ENCODE measurements at places on chromosomes 12 and 14.

GRCh38 chr12:46071335-46071734 is 81.0 kb upstream of the SCAF11 start:
- H3K36me3 ChIP-seq = no peaks in the 10 kb centered on the region
- peaks cover 5% of the 10 kb centered on the region for H3K4me1 ChIP-seq
- no peak overlapping the region for H3K4me3 ChIP-seq
- no peak for DNase-seq
- no peak overlapping the region for H3K27ac ChIP-seq

GRCh38 chr12:96872961-96873360 is 34.1 kb upstream of the NEDD1 start:
- DNase-seq = no peak
- no peak overlapping the region for H3K4me3 ChIP-seq
- H3K27me3 ChIP-seq = no peaks in the 10 kb centered on the region

DNA sequence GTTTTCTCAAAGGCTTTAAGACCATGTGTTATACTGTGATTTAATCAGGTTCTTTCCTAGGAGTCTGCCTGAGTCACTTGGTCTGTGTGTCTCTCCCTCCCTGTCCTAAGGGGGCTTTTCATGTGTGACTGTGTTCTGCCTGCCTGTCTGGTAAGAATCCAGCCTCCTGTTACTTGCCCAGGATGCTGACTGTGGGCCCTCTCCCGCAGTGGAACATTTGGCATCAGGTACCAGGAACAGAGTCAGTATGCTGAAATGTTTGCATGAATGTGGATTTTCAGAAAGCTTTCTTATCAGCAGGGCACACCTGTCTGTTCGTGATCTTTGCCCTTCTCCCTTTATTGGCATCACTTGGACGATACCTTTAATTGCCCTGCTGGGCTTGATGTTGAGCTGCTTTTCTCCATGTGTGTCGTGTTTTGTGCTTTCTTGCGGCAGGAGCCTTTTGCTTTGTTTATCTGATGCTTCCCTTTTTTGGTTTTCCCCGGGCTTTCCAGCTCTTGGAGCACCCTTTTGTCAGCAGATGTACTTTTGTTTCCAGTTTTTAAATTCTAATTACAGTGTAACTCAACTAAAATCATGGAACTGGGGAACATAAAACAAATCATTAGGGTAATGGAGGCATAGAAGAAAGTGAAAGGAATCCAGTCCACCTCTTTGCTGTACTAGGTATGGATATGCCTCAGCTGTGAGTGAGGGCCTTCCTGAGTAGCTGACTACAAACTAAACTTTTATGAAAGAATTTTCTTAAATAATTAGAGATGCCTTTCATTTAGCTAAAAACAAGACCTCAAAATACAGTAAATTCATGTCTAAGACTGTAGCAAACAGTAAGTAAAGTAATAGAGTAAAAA is 72.5 kb downstream of the TRAF3 start:
- no peaks in the 10 kb centered on the region for H3K27me3 ChIP-seq
- H3K27ac ChIP-seq = peak overlapping the region; percentile 48
- peaks cover 3% of the 10 kb centered on the region for H3K4me1 ChIP-seq
- H3K36me3 ChIP-seq = peaks cover 5% of the 10 kb centered on the region
- no peak overlapping the region for H3K4me3 ChIP-seq
- no peak for DNase-seq

DNA sequence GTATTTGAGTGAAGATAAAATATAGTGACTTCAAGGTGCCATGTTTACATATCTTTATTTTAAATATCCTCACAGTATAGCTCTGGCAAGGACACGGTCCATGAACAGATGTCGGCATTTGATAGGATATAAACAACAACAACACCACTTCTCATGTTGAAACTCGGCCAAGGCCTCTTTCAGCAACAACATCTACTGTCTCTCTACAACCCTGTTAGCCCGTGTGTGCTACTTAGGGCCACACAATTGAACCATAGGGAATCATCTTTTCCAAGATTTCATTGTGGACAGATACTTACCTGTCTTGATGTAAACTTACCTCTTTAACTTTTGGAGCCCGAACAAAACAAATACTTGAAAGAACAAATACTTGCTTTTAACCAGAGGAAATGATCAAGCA is 168.7 kb upstream of the SSTR1 start:
- H3K27ac ChIP-seq = no peak overlapping the region
- no peaks in the 10 kb centered on the region for H3K27me3 ChIP-seq
- H3K36me3 ChIP-seq = no peaks in the 10 kb centered on the region
- H3K4me3 ChIP-seq = no peak overlapping the region

DNA sequence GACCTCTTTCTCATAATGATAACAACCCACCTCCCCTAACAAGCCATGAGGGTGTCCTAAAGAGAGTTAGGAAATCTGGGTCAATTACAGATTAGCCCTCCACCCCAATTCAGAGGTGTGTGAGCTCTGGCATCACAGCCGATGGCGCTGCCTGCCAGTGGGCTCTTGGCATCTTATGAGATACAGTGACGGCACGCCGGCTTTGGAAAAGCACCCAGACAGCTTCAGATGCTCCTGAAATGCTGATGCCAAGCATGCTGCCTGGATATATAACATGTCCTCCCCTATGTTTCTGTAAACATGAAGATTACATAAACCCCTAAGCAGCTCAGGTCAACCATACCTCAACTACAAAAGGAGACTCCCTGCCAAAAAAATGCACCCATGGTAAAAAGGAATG is 152.6 kb downstream of the TTC7B start:
- peaks cover 9% of the 10 kb centered on the region for H3K4me1 ChIP-seq
- H3K27me3 ChIP-seq = no peaks in the 10 kb centered on the region
- H3K27ac ChIP-seq = no peak overlapping the region
- no peak for DNase-seq
- peaks cover 15% of the 10 kb centered on the region for H3K36me3 ChIP-seq

DNA sequence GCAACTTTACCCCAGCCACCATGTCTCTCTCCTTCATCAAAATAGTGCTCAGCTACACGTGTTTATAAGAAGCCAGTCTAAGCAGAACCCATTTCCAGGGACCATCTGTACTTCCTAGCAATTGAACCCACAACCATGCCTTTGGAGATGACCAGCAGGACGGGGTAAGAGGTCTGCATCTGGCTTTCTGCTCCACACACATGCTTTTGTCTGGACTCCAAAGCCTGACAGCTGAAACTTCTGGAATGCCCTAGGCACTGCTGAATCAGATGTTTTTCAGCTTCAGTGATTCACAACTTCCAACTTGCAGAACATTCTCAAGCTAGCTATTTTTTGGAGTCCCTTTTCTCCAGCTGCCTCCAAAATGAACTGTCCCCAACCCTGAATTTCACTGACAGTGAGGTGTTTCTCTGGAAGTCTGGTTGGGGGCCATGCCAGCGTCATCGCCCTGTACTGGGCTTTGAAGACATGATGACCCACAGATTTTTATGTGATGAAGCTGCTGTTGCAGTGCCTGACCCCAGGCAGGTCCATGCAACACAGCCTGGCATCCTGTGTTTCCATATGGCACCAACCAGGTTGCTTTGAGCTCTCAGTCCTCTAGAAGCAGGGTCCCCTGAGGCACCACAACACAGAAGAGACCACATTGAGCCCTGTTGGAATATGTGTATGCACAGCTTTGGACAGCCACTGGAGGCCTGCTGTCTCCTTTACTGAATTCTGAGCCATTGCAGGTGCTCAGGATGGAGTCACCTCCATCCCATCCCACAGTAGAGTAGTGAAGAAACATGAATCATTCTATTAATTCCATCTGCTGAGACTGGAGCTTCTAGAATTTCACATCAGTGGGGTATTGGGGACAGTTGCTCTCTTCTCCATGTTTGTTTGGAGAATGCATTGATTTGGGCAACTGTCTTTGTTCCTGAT is 80.2 kb downstream of the NUAK1 start:
- H3K27me3 ChIP-seq = no peaks in the 10 kb centered on the region
- no peak overlapping the region for H3K27ac ChIP-seq
- H3K4me1 ChIP-seq = no peaks in the 10 kb centered on the region
- H3K36me3 ChIP-seq = peaks cover 14% of the 10 kb centered on the region
- H3K4me3 ChIP-seq = no peak overlapping the region
- DNase-seq = no peak

- no peak for DNase-seq
- H3K27me3 ChIP-seq = no peaks in the 10 kb centered on the region
- H3K36me3 ChIP-seq = no peaks in the 10 kb centered on the region
- peaks cover 23% of the 10 kb centered on the region for H3K4me1 ChIP-seq
- no peak overlapping the region for H3K27ac ChIP-seq
Measured at GRCh38 chr12:93146263-93146939, 217.3 kb upstream of the EEA1 start.

DNA sequence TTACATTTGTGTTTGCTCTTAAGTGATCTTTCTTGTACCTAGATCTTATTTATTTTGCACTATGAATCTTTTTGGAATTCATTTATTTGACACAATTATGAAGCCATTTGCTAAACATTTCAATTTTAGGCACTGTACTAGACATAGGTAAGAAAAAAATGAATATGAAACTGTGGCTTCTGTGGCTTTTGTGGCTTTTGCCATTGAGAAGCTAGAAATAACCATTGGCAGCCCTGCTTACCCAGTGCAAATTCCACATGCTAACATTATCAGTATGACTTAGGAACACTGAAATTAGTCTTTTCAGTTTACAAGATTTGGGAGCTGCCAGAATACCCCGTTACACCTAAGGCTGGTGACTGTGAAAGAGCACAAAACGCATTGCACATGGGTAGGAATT is 60.1 kb downstream of the FSCB start:
- no peak for DNase-seq
- no peaks in the 10 kb centered on the region for H3K4me1 ChIP-seq
- H3K27me3 ChIP-seq = no peaks in the 10 kb centered on the region
- H3K4me3 ChIP-seq = no peak overlapping the region

DNA sequence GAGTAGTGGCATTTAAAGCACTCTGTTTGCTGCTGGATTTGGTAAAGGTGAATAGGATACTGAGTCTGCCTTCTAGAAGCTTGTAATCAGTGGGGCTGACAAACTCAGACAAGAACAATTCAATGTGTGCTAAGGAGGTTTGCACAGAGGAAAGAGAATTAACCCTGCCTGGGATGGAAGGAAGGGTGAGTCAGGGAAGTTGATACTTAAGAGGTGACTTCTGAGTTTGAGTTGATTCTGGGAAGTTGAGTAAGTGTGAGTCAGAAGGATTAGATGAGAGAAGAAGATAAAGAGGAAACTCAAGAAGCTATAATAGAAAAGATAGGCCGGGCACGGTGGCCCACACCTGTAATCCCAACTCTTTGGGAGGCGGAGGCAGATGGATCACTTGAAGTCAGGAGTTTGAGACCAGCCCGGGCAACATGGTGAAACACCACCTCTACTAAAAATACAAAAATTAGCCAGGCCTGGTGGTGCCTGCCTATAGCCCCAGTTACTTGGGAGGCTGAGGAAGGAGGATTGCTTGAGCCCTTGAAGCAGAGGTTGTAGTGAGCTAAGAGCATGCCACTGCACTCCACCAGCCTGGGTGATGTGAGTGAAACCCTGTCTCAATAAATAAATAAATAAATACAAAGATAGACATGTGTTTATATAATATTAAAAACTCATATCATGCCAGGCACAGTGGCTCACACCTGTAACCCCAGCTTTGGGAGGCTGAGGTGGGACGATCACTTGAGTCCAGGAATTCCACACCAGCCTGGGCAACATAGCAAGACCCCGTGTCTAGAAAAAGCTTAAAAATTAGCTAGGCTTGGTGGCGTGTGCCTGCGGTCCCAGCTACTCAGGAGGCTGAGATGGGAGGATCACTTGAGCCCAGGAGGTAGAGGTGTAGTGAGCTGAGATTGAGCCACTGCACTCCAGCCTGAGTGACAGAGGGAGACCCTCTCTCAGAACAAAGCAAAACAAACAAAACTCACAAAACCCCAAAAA is 126.8 kb upstream of the CPM start:
- no peaks in the 10 kb centered on the region for H3K27me3 ChIP-seq
- H3K4me1 ChIP-seq = no peaks in the 10 kb centered on the region
- H3K36me3 ChIP-seq = no peaks in the 10 kb centered on the region
- H3K4me3 ChIP-seq = no peak overlapping the region
- no peak overlapping the region for H3K27ac ChIP-seq
- no peak for DNase-seq

DNA sequence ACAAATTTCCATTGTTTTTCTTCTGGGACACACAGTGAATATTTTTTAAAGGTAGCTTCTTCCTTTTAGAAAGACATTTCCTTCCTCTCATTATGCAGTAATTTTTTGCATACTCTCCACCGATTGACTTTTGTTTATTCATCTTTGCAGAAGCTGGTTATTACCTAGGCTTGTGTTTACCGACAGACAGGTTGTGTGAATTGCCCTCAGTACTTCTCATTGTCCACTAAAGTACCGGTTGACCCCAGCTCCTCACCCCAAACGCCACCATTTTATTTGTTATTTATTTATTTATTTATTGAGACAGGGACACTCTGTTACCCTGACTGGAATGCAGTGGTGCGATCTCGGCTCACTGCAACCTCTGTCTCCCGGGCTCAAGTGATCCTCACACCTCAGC is 63.4 kb upstream of the MYL2 start:
- peaks cover 70% of the 10 kb centered on the region for H3K27me3 ChIP-seq
- H3K4me3 ChIP-seq = no peak overlapping the region
- H3K27ac ChIP-seq = no peak overlapping the region
- no peak for DNase-seq
- no peaks in the 10 kb centered on the region for H3K4me1 ChIP-seq
- H3K36me3 ChIP-seq = no peaks in the 10 kb centered on the region

DNA sequence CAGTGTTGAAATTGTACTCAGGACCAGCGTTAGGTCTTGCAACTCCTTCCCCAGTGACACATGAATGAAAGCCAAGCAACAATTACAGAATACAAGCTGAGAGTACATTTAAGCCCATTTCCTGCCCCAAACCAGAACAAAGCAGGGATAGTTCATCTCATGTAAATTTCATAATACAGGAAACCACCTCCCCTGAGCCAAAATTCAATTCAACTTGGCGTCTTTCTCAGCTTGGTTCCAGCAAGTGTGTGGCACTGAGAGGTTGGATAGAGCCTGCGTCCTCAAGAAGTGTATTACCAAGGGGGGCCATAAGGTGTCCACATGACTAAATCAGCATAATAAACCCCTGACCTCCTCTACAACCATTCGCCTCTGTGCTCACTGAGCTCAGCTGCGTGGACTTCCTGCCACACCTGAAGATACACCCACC is 278.9 kb upstream of the CRY1 start:
- H3K36me3 ChIP-seq = no peaks in the 10 kb centered on the region
- peaks cover 8% of the 10 kb centered on the region for H3K4me1 ChIP-seq
- no peak for DNase-seq
- H3K27ac ChIP-seq = no peak overlapping the region
- H3K27me3 ChIP-seq = peaks cover 21% of the 10 kb centered on the region

GRCh38 chr14:74502236-74503019 is 8.9 kb downstream of the ISCA2 start:
- peaks cover 4% of the 10 kb centered on the region for H3K27me3 ChIP-seq
- no peak for DNase-seq
- no peak overlapping the region for H3K27ac ChIP-seq

- peaks cover 5% of the 10 kb centered on the region for H3K4me1 ChIP-seq
- no peak for DNase-seq
- H3K27me3 ChIP-seq = no peaks in the 10 kb centered on the region
- peaks cover 7% of the 10 kb centered on the region for H3K36me3 ChIP-seq
- H3K4me3 ChIP-seq = no peak overlapping the region
Measured at GRCh38 chr12:19646599-19646998, 207.3 kb downstream of the AEBP2 start.

GRCh38 chr12:49022558-49023178 is 4.1 kb upstream of the PRKAG1 start:
- DNase-seq = no peak
- peaks cover 15% of the 10 kb centered on the region for H3K4me1 ChIP-seq
- no peak overlapping the region for H3K4me3 ChIP-seq
- peaks cover 23% of the 10 kb centered on the region for H3K36me3 ChIP-seq
